ENCODE measurements at places on chromosomes 7 and 10. TPM values are rescaled to one million over a fixed set of nuclear protein-coding genes. Genes with fewer than 3 reads are reported as not detected.

Gene CCDC136
- 44.1 TPM for total RNA-seq

Gene KLF14
- not detected for total RNA-seq

Gene CCDC172
- total RNA-seq: not detected

Gene TMEM273
- 1.7 TPM for total RNA-seq

Gene GPRIN2
- total RNA-seq: 19.3 TPM

Gene NEUROG3
- total RNA-seq: not detected

Gene IKZF1
- 2.3 TPM for total RNA-seq

Gene PDK4
- total RNA-seq: 11.7 TPM

Gene TMEM196
- 10.1 TPM for total RNA-seq

Gene TFEC
- total RNA-seq: 2.2 TPM

Gene FOXI2
- not detected for total RNA-seq

Gene AGR2
- 1.7 TPM for total RNA-seq

Gene LRMDA
- total RNA-seq: 0.62 TPM

All from occipital lobe (tissue), 3 donors.